ENCODE measurements at places on chromosomes 7 and 10.
A peak's percentile ranks its signal among the peaks of the same experiment; 100 is the strongest.

GRCh38 chr7:130087364-130087763 is 17.0 kb downstream of the KLHDC10 start:
- DNase-seq: no peak

DNA sequence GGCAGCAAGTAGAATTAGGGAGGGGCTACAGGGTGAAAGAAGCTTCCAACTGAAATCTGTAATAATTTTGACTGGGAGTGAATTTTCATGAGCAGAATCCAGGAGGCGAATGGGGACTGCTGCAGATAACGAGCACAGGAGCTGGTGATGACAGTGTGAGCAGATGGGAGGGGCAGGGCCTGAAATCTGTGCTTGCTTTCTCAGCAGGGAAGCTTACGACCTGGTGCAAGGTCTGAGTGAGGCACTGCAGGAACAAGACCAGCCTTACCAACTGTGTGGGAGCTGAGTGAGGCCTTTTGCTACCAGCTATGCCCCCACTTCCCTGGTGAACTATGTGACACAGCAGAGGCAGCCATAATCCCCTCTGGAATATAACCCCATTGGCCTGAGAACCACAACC is 109.8 kb downstream of the HPSE2 start:
- DNase-seq: no peak

DNA sequence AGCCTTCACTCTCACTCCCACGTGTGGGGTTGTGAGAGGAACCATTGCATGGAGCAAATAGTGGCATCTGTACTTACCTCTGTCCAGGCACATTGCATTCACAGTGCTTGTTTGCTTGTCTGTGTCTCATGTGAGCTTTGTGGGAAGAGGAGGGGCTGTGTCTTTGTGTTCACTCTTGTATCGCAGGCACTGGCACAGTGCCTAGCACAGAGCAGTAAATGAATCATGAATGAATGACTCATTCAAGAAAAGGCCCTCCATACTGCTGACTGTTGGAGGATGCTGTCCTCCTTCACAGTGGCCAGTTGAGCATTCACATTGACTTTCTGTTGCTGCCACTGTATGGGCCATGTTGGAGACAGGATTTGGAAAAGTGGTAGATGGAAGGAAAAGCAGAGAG is 125.3 kb downstream of the SORCS3 start:
- DNase-seq: no peak

DNA sequence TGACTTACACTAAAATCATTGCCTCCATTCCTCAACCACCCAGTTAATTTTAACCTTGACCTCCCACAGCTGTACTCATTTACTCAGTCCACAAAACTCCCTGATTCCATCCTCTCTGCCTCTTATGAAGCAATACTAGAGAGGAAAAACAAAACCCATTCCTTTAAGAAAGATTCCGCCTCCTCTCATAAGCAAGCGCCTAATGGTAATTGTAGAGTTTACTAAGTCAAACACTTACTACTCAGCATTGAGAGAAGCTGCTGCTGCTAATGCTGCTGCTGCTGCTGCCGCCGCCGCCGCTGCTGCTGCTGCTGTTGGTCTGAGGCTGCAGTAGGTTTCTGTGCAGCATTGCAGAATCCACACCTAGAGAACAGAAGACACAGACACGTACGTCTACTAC is 2.1 kb upstream of the ADD3 start:
- DNase-seq: peak; percentile 77

- DNase-seq: no peak
These were observed 6.1 kb upstream of the CPA4 start for GRCh38 chr7:130286881-130287280.

DNA sequence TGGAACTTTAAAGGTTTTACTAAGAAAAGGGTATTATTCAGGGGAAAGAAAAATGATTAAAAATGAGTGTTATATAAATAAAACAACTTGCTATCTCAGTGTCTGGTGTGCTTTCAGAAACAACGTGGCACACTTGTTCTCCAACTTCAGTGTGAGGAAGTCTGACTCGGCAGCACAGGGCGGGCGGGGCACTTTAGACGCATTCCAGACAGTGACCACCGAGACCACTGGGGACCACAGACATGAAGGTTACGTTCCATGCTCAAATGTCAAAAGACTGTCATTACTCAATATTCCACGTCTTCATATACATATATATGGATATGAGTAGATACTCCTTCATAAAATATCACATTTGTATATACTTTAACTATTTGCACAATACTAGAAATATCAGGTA is 87.0 kb downstream of the LARP4B start:
- no peak for DNase-seq

- no peak for DNase-seq
These were observed 17.6 kb upstream of the CRHR2 start for GRCh38 chr7:30699706-30700495.

DNA sequence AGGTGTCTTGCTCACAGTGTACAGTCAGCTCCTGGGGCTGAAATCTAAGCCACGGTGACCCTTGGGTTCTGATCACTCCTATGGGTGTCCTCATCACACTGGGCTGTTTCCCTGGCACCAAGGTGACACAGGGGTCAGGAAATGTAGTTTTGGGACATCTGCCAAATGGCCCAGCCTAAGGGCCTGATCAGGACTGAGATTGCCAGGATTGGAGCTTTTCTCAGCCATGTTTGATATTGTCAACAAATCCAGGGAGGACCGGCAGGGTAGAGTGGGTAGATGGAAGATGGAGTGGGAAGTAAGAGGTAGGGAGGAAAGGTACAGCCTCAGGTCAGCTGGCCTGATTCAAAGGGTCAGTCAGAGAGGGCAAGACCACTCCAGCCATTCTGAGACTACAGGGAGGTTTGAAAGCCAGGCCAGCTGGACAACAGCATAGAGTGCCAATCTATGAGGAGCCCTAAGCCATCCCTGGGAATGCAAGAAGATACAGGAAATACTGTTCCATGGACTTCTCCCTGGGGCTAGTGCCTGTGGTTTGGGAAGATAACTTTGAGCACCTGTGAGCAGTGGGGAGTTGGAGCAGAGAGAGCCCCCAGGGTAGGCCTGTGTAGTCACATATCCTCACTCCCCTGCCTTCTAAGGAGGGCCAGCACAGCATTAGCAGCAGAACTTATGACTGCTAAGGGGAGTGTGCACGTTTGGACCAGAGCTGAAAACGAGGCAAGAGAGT is 377.3 kb upstream of the ZMIZ1 start:
- no peak for DNase-seq

DNA sequence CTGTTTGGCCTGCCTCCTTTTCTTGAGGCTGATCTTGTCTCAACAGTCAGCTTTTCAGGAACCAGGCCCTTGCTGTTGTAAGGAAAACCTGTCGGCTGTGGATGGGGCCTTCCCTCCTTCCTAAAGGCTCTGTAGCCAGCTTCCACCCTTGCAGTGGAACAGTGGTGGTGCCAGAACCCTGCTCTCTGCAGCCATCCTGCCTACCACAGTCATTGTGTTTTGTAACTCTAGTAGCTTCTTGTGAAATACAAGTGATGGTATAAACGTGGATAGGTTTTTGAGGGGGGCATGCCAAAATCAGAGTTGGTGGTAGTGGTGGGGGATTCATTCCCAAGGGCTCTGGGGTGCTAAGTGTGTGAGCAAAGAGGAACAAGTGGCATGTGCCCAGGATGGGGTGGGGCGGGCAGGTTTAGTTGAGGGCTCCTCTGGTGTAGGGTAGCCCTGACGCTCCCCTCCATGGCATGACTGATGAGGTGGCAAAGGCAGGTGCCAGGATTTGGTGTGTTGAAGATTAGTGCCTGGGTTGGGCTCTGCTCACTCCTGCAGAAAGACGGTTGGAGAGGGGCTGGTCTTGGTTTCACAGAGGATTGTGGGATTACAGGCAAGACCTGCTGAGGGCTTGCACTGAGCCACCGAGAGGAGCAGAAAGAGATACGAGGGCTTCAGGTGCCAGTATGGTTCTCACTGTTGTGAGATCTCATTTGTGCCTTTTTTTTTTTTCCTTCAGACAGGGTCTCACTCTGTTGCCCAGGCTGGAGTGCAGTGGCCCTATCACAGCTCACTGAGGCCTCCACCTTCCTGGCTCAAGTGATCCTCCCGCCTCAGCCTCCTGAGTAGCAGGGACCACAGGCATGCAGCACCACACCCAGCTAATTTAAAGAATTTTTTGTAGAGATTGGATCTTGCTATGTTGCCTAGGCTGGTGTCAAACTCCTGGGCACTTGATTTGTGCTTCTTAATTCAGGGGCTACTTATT is 7.4 kb downstream of the TSPAN14 start:
- DNase-seq: no peak

DNA sequence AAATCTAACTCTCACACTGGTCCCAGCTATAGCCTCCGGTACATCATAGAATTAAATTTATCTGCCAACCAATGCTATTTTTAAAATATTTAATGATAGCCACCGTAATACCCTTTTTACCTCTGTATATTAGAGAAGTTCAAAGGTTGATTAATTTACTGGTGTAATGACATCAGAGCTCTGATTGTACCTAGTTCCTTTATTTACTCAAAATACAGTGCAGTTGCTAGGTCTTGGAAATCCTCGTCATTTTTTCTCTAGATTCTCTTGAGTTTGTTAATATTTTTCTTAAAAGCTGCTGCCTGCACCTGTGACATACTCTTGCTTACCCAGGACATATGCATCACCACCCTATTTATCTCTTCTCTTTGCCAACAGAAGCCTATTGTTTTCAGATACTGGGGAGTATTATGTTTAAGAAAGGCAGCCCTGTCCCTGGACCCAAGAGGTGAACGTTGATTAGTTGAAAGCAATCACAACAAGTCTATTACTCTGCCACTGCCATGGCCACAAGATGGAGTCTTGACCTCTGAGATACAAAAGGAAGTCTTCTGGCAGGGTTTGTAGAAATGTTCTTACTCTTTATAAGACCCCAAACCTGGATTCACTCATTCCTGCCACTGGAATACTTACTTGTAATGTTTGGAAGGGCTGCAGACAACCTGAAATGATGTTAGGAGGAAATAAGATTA is 25.6 kb upstream of the TMEM26 start:
- DNase-seq: no peak

- no peak for DNase-seq
These were observed 15.8 kb upstream of the C10orf90 start for GRCh38 chr10:126686268-126686667.

GRCh38 chr7:27245798-27246691 is 3.4 kb downstream of the EVX1 start:
- no peak for DNase-seq

DNA sequence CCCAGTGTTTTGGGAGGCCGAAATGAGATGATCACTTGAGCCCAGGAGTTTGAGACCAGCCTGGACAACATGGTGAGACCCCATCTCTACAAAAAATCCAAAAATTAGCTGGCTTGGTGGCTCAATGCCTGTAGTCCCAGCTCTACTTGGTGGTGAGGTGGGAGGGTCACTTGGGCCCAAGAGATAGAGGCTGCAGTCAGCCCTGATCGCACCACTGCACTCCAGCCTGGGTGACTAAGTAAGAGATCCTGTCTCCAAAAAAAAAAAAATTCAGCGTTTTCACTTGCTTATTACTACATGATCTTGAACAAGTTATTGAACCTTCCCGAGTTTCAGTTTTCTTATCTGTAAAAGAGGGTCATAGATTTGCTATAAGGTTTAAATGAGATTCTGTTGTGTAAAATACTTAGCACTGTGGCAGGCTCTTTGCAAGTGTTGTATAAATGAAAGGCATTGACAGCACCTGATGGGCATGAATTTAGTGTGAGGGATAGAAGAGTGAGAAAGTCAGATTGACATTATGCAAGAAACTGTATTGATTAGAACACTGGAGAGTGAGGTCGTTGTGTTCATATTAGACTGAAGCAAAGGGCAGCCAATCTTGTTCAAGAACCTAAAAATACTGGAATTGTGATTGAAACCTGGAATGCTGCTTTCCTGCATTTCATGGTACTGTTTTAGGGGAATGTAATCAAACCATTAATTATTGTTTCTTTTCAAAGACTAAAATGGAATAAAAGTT is 136.8 kb downstream of the LCOR start:
- no peak for DNase-seq

DNA sequence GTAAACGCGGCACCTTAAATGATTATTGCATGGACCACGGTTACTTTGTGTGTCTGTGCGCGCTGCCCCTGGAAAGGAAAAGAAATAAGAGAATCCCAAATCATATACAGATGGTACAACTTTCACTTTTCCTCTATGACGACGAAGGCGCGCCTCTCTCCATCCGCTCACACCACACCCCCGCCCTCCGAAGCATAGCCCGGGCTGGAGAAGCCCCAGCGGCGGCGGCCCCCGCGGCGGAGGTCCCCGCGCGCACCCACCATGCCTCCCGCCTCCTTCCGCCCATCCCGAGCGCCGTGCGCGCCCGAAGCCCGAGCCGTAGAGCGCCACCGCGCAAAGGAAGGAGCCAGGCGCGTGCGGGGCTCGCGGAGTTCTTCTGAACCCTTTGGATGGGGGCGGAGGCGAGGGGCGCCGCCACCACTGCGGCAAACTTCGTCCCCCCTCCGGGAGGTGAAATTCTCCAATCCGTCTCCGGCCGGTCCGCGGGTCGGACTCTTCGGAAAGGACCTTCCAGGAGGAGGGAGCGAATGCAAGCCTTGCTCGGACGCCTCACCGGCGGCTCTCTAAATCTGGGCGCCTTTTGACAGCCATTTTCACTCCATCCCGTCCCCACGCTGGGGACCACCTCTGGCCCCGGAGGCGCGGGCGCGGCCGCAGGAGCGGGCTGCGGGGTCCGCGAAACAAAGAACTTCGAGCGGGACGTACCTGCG is 588 bp downstream of the GLI3 start:
- peak; percentile 74 for DNase-seq

- DNase-seq: no peak
These were observed 49.0 kb downstream of the LRMDA start for GRCh38 chr10:75480374-75480773.

DNA sequence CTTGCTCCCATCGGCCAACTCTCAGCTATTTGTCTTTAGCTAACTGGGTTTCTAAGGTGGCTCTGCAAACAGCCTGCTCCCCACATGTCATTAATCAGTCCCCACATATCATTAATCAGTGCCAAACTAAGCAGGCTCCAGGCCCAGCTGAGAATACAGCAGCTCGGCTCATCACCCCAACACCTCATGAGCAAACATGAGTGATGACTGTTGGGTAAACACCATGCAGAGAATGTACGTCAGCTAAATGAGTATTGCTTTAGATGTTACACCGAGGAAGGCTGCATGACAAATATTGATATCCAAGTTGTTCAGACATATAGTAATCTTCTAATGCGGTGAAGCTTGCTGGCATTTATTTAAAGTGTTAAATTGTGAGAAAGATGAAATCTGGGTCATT is 187.5 kb upstream of the AOAH start:
- no peak for DNase-seq

- DNase-seq: peak; percentile 51
These were observed 5.7 kb upstream of the ZYX start for GRCh38 chr7:143375298-143376034.

GRCh38 chr7:22564511-22565045 is 64.6 kb upstream of the STEAP1B start:
- DNase-seq: no peak
